ENCODE measurements at places on chromosomes 7 and 10.
A peak's percentile ranks its signal among the peaks of the same experiment; 100 is the strongest.

- no peak for DNase-seq
Observed at GRCh38 chr7:124672011-124672410, 93.6 kb downstream of the GPR37 start.

- DNase-seq = no peak
Observed at GRCh38 chr10:131320860-131321604, 9.5 kb upstream of the TCERG1L start.

GRCh38 chr7:99312316-99313203 lies 13.1 kb upstream of the ARPC1A start:
- DNase-seq = peak; percentile 51

GRCh38 chr7:95632609-95633008 lies 36.3 kb upstream of the PDK4 start:
- DNase-seq = no peak

GRCh38 chr7:130490888-130491804 lies 739 bp upstream of the MEST start:
- no peak for DNase-seq

- no peak for DNase-seq
Observed at GRCh38 chr7:150875791-150876190, 23.5 kb downstream of the AOC1 start.

- no peak for DNase-seq
Observed at GRCh38 chr7:156731651-156732050, 91.1 kb downstream of the RNF32 start.

DNA sequence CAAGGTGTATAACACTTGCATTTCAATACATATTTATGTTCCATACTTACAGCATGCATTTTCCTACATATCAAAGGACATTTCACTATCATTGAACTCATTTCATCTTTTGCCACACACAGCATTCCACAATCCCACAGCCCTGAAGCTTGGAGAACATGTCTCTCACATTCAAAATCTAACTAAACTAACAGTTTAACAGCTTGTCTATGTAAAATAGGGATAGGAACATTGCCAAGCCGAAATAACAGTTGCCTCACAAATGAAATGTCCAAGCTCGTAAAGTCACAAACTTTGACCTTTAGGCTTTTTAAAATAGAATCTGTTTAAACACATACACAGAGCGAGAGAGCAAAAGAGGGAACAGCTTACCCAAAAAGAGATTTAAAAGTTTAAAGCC lies 65.3 kb downstream of the HGF start:
- no peak for DNase-seq

- no peak for DNase-seq
Observed at GRCh38 chr10:124027031-124027611, 66.3 kb downstream of the CHST15 start.

DNA sequence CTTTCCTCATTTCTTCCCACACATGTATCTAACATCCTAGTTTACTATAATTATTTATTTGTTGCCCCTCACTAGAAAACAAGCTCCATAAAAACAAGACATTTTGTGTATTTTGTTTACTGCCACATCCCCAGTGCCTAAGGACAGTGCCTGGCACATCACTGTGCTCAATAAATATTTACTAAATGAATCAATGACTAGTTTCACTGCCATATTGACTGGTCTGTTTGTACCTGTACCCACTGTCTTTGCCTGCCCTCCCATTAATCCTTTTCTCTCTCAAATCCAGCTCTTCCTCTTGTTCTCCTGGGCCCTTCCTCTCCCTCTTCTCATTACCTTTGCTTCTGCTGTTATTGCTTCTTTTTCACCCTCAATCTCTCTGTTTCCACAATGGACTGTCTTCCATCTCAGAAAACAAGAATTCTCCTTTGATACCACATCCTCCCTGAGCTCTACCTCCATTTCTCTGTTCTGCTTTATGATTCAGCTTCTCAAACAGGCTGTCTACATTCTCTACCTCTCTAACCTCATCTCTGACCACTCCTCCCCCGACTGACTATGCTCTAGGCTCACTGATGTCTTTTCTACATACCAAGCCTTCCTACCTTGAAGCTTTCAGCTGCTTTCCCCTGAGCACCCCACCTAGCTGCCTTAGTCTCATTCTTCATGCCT lies 8.3 kb upstream of the FAM133B start:
- no peak for DNase-seq

DNA sequence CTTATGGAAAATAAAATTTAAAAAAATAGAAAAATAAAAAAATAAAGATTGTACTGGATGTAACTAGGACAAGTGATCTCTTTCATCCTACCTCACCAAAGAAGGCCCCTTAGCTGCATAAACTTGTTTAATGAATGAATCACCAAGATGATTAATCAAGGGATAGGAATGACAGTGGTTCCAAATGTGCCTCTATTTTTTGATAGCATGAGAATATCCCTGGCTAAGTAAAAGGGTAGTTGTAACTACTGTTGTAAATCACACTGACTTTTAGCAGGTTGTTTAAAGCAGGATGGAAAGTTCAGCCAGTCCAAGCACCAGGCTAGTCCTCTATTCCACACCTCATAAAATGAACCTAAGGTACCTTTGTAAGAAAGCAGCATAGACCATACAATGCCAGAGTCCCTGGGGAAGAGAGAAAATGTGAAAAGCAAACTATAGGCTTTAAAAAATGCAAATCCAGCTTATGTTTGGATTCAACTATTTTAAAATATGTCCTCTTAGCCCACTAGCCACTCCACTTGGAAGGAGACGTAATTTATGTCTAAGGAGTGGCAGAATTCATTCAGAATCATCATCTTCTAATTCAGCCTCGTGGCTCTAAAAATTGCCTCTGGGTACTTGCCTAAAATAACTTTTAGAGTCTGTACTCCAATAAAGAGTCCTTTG lies 126.8 kb downstream of the SKIDA1 start:
- peak; percentile 32 for DNase-seq

DNA sequence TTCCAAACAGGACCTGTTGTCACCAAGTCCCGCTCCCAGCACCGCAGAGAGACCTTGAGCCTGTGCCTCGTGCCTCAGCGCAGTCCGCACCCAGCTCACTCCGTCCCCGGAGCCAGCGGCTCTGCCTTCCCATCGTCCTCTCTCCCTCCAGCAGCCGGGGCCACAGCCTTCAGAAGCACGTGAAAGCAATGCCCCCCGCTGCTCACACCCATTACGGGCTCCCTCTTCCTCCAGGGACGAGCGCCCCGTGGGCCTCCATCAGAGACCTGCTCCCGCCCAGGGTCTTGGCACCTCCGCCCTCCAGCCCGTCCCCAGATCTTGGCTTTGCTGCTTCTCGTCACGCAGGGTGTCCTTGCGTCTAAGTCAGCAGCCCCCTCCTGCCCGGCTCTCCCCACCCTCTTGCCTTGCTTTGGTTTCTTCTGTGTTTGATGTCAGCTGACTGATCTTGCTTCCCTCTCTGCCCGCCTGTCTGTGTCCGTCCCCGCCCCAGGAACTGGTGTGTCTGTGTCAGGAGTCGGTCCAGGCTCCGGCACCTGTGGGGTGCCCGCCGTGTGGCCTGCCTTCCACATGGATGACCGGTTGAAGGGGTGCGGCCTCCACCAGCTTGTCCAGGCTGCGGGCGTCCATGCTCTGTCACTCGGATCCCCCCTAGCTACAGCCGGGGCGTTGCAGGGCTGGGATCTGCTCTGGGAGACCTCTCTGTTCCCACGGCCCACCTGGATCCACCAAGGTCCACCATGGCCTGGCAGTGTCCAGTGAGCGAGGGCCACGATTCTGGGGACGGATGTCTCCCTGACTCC lies 61.9 kb downstream of the FOXL3 start:
- DNase-seq = no peak

DNA sequence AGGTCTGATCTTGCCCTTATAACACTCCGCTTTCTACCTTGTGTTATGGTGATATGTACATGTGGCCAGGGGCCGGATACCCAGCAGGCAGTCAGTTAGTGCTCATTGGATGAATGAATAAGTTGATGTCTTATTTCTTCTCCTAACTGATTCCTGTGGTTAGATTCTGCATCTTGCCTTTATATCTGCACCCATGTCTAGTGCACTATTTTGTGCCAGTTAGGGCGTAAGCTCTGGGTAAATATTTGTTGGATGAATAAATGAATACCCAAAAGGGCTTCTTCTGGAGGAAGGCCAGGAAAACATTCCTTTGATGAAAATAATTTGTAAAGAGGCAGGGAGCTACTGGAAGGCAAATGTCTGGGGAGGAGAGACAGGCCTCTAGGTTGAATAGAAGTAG lies 148.2 kb downstream of the CHN2 start:
- peak; percentile 99 for DNase-seq

All from NCI-H226 (cell line).